ENCODE measurements at places on chromosomes 7 and 10.

GRCh38 chr7:104906032-104906431 is 108.0 kb upstream of the KMT2E start:
- DNase-seq, result no peak

DNA sequence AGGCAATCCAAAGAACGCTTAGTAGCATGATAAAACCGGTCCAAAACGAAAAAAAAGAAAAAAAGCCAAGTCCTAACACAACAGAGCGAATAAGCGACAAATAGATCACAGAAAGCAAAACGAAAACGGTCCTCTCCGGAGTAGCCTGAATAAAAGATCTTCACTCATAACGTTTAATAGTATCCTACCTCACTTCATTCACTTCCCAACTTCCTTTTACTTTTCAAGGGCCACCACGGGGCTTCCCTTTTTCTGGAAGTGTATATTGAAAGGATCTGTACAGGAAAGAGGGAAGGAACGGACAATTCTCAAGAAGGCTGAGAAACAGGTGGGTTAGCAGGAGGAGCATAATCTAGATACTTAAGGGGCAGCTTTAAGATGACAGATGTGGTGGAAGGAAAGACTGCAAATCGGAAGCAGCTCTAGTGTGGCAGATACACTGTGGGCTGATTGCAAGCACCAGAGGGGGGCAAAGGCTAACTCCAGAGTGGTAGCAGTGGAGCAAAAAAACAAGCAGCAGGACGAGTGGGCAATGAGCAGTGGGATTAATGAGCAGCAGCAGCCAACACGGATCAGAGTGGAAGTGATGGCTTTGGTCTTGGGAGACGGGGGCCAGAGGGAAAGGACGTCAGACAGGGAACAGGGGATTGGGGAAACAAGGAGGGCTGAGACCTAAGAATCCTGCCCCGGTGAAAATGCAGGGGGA is 866 bp downstream of the CNOT4 start:
- DNase-seq, result no peak

GRCh38 chr7:70647801-70648498 is 484.0 kb upstream of the GALNT17 start:
- DNase-seq, result peak; percentile 73

- no peak for DNase-seq
Measured at GRCh38 chr10:71878327-71879034, 27.4 kb upstream of the PSAP start.

DNA sequence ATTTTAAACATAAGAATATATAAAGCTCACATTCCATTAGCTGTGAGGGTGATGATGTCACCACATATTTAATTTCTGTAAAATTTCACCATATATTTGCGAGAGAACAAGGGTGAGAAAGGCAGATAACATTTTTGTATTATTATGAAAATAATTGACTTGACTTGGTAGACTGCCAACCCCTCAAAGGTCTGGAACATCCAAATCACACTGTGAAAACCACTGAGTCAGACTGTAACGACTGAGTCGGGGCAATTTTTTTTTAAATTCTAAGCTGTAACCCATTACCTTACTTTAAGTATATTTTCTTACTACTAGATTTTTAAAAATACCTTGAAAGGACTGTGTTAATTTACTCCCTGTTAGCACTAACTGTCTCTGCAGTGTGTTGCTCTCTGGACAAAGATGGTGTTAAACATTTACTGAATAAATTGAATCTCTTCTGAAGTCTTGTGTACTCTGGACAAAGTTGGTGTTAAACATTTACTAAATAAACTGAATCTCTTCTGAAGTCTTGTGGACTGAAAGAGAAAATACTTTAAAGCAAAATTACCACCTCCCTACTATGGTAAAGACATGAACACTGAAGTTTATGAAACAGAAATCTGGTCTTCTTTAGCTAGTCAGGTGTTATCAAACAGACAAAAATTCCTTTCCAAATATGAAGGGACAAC is 14.1 kb downstream of the PDZD8 start:
- no peak for DNase-seq

DNA sequence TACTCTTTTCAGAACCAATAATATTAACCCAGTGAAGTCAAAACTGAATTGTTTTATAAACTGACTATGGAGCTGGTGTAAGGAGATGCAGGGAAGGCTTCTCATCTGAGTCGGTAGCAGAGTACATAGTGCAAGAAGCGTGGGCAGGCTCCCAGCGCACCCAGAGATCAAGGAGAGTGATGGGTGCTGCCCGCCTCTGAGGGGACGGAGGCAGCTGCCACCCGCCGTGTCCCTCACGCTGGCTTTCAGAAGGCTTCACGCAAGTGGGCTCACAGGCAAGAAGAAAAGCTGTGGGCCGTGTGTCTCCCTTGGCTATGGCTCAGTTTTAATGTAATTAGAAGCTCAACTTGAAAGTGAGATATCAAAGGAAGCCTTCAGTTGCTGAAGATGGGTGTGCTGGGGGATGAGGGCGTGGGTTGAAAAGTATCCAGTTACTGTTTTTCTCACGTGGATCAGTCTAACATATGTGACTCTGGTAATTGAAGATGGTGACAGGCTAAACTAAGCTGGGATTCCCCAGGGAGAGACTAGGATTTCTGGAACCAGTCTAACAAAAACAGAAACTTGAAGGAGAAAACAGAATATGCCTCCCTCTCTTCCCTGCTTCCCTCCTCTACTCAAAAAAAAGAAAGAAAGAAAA is 159.9 kb downstream of the MGMT start:
- DNase-seq, result no peak

DNA sequence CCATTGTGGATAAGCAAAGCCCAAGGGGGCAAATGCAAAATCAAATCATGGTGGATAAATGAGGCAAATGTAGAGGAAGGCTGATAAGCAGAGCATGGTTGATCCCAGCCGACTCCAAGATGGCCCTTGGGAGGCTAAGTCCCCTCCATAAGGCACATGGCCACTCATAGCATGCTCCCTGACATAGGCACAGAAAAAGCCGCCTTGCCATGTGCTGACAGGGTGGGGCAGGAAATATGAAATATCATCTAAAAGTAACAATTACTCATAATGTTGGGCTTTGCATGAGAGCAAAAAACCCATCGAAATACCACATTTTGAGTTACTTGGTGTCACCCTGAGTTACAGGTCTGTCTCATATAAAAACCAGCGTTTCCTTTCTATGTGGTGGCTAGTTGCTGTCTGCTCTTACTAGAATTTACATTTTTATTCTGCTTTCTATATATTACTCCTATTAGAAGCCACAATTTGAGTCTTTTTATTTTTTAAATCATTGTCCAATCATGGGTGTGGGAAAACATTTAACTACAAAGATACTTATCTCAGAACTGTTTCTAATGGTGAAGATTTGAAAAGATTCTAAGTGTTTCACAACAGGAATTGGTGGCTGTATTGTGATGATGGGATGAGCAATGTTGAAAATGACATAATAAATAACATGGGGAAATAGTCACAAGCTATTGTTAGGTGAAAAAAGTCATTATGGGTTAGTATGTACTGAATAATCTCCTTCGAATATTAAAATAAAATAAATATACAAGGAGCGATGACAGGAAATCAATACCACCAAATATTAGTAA is 102.7 kb downstream of the CUBN start:
- peak; percentile 69 for DNase-seq

DNA sequence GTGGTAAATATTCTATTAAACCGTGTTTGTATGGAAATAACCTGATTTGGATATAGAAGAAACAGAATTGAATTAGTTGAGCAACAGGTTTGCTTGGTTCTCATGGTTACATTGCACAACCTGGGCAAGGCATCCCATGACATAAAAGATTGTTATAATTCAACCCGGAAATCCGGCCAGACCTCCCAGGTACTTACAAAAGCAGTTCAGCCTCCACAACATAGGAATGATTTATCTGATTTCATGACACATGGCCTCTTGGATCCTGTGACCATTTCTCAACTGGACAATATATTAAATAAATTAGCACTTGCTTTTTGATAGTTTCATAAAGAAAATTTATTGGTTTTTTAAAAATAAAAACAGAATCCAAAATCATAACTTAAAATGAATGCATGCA is 55.1 kb upstream of the PTPN12 start:
- no peak for DNase-seq

GRCh38 chr10:109405338-109405737 is 518.0 kb downstream of the XPNPEP1 start:
- DNase-seq, result no peak

GRCh38 chr10:50394832-50395231 is 143.5 kb upstream of the ASAH2 start:
- DNase-seq, result no peak

DNA sequence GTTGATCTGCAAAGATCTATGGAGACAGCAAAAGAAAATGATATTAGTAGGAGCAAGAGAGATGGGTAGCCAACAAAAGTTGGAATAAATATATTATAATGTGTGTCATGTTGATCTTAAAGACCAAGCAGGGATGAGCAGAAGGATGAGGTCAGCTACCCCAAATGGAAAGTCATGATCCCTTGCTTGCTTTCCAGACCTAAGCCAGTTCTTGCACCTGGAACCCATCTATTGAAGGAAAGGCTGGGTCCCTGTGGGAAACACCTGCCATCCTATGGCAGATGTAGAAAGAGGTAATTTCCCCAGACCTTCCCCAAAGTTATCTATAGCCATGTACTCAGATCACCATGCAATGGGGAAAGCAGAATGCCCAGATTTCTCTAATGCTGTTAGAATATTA is 52.5 kb downstream of the LYZL2 start:
- DNase-seq, result no peak

GRCh38 chr10:123549761-123550454 is 116.2 kb upstream of the GPR26 start:
- no peak for DNase-seq

DNA sequence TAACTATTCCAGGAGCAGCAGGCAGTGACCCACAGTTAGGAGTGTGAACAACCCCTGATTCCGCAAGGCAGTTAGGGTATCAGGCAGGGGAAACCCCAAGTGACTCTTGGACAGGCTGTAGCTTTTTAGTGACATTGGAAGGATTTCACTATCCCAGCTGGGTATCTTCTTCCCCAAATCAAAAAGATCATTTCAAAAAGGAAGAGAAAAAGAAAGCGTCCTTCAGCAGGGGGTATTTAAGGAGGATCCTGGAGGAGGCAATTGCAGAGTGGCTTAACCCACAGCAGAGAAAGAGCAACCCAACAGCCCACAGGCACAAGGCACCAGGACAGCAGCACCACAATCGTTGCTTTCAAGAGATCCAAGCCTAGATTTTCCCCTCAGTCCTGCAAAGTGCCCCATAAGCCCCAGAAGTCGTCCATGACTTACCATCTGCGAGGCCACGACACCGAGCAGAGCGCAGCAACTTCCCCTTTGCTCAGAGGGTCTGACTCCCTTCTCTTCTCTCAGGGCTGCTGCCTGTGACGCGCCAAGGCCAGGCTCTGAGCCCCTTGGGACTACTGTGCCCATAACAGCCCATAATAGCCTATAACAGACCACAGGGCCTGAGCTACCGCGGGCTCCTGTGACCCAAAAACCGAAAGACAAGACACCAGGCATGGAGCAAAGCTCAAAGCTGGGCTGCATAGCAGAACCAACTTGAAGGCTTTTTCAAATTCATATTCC is 19.8 kb downstream of the PIK3AP1 start:
- DNase-seq, result no peak

DNA sequence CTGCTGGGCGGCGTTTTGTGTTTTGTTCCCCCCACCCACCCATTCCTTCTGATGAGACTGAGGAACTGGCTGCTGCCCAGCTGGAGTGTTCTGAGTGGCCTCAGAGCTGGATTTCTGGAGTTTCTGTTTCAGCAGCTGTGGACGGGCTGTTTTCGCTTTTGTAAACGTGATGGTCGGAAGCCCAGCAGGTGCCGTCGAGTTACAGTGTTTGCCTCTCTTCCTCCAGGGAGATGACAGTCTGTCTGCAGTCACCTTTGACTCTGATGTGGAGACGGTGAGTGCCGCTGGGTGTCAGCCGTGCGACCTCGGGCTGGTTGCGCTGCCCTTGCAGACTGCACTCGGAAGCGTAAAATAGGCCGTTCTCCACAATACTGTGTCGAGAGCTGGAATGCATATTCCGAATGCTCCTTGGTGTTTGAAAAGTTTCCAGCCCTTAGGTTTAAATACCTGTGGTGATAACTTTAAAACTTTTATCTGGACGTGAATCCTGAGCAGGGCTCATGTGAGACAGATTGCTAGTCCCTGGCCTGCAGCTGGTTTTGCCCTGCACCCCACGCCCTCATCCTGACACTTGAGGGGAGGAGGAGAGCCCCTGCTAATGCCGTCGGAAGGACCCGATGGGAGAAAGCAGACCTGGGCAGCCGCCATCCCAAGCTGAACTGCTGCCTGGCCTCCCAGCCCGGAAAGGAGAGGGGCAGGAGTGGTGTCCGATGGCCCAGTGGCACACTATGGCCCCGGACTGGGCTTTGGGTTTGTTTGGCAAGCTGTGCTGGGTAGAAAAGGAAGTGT is 8.3 kb downstream of the IQCE start:
- DNase-seq, result no peak

DNA sequence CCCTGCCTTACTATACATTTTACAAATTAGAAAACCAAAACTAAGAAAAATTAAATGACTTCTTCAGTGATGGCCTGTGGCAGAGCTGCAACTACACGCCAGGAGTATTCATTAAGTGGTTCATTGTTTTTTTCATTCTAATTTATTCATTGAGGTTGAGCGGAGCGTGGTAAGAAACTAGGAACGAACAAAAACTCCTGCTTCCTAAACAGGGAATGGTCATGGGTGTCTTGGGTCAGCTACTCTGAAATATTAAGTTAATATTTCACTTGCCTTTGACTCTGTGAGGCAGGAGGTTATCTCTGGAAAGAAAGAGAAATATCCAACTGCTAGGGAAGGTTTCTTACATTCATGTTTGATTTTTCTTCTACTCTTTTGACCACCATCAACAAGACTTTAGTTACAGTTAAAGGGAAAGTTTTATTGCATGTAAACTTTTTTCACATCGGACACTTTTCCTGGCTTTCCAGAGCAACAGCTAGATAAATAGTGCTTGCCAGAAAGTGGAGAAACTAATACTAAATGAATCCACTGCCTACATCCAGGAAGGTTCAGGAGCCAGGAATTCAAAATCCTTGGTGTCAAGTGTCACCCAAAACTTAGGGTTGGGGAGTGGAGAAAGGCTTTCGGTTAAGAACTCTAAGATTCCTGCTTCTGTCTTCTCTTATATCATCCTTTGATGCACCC is 896 bp upstream of the GNG11 start:
- DNase-seq, result no peak

GRCh38 chr7:3953133-3953532 is 652.1 kb downstream of the SDK1 start:
- no peak for DNase-seq

GRCh38 chr7:118711688-118712087 is 487.2 kb downstream of the ANKRD7 start:
- DNase-seq, result no peak
